Naive thymus-derived CD4-positive, alpha-beta T cell (primary cell): ENCODE measurements at places on chromosomes 16 and 17. TPM values are rescaled to one million over a fixed set of nuclear protein-coding genes. Genes with fewer than 3 reads are reported as not detected.

STAT5A gene
- 153 TPM for total RNA-seq

OTOP3 gene
- total RNA-seq = not detected

DNA sequence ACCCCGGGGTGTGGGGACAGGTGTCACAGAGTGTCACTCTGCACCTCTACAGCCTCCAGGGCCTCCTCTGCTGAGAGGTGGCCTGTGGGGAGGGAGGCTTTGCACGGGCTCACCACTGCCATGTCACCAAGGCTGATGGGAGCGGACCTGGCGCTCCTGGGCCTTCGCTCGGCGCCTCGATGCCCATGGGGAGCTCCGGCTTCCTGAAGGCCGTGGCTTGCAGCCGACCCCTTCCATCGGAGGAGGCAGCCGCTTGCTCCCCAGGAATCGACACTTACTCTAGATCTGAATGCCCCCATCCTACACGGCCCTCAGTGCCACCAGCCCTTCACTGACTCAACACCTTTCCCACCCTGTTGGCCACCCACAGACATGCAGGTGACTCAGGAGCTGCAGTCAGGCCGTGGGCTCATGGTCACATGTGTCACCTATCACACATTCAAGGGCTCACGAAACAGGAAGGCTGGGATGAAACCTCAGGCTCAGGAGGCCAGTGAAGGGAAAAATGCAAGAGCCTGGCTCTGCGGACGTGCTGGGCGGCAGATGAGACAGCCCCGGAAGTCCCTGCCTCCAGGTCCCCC is 11.9 kb downstream of the LGALS3BP start:
- no peaks in the 10 kb centered on the region for H3K36me3 ChIP-seq
- H3K4me3 ChIP-seq = no peak overlapping the region
- no peak for DNase-seq
- peaks cover 6% of the 10 kb centered on the region for H3K4me1 ChIP-seq

DNA sequence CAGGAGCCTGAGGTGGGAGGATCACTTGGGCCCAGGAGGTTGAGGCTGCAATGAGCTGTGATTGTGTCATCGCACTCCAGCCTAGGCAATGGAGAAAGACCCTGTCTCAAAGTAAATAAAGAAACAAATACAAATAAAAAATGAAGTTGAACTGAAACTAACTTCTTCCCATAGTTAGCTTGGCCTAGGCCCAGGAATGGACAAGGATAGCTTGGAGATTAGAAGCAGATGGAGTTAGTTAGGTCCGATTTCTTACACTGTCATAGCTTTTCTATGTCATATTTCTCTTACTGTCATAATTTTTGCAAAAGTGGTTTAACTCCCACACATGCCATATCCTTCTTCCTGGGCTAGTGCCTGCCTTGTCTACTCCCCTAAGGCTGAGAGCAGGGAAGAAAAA is 154.7 kb upstream of the CACNG3 start:
- H3K27me3 ChIP-seq = no peaks in the 10 kb centered on the region
- H3K4me3 ChIP-seq = no peak overlapping the region
- no peaks in the 10 kb centered on the region for H3K4me1 ChIP-seq
- no peak overlapping the region for H3K27ac ChIP-seq
- no peaks in the 10 kb centered on the region for H3K36me3 ChIP-seq

ABCC6 gene
- not detected for total RNA-seq

DNA sequence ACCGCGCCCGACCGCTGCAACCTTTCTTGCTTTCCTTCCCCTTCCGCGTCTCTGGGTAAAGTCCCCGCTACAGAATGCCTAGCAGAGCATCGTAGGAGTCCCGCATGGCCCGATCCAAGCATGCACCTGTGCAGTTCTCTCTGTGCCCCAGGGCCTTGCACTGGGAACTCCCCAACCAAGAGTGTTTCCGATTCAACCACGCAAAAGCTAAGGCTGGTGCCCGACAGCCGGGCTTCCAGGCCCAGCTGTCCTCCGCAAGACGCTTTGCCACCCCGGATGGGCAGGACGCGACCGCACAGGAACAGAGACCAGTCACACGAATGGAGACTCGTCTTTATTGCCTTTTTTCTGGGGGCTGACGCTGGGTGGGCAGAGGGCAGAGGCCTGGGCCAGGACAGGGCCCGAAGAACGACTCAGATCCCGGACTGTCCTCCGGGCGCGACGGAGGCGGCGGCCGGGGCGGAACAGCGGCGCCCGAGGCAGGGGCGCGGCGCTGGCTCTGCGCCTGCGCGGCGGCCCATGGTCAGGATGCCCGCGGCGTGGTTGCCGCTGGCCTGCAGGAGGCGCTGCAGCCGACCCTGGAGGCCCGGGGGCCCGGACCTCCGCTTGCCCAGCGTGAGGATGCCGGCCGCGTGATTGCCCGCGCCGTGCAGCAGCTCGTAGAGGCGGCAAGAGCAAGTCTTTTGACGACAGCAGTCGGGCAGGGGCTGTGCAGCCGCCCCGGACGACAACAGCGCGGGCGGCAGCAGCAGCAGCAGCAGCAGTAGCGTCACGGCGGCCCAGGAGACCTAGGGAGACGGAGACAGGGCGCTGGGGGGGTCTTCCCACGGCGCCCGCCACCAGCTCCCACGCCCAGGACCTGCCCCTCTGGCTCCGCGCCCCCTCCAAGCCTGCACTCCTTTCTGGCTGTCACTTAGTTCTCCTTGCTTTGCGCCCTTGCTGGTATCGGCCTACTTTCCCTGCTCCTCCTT is 1.2 kb downstream of the HCRT start:
- H3K4me1 ChIP-seq = peaks cover 38% of the 10 kb centered on the region
- H3K36me3 ChIP-seq = no peaks in the 10 kb centered on the region
- no peaks in the 10 kb centered on the region for H3K27me3 ChIP-seq
- peak overlapping the region; percentile 98 for H3K4me3 ChIP-seq
- H3K27ac ChIP-seq = peak overlapping the region; percentile 81

LPCAT2 gene
- total RNA-seq = 1.1 TPM

HSD11B2 gene
- not detected for total RNA-seq
